T-helper 17 cell (primary cell): ENCODE measurements at places on chromosomes 2 and 18.

- no peak for DNase-seq
Measured at GRCh38 chr2:212843409-212844199, 305.0 kb upstream of the ERBB4 start.

DNA sequence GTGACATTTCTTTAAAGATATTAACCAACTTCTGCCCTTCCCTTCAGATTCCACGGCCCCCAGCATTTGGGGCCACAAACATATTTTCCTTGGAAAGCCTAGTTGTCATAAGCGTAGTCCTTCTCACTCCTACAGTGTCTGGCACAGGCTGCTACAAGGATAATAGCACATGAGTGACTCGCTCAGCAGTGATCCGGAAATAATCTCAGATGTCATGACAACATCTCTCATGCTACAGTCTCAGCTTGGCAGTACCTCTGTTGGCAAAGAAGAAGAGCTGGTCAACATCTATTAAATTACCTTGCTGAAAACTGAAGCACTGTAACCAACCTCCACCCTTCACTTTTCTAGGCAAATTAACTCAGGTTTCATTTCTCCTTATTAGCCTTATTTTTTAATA lies 351.7 kb downstream of the RAD51AP2 start:
- DNase-seq, result no peak

DNA sequence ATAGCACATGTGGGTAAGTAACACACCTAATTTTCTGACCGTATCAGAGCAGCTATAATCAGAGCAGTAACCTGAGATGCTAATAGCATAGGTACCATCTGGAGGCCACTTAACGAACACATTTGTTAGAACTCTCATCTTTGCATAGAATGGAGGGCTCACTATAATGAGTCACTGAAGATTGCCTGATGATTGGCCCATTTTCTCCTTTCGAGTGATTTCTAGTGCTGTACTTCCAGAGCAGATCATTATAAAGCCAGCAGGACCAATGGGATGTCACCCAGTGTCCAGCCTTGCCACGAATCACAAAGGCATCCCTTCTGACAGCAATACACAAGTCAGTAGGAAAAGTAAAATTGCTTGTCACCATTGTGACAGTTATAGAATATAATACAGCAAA lies 81.7 kb upstream of the REV1 start:
- DNase-seq, result no peak

DNA sequence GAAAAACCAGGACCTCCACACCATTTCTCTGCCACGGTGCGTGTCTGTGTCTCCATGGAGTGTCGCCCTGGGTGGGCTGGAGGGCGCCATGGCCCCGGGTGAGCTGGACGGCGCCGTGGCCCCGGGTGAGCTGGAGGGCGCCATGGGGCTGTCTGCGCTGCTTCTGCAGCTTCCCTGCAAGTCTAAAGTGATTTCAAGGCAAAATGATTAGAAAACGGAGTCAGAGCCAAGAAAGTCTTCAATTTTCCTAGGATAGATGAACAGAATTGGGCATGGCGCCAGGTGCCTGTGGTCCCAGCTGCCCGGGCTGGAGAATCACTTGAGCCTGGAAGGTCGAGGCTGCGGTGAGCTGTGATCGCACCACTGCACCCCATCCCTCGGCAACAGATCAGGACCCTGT lies 27.7 kb upstream of the NFATC1 start:
- DNase-seq, result no peak

GRCh38 chr2:89831641-89832498 lies 1140.4 kb downstream of the RPIA start:
- no peak for DNase-seq

DNA sequence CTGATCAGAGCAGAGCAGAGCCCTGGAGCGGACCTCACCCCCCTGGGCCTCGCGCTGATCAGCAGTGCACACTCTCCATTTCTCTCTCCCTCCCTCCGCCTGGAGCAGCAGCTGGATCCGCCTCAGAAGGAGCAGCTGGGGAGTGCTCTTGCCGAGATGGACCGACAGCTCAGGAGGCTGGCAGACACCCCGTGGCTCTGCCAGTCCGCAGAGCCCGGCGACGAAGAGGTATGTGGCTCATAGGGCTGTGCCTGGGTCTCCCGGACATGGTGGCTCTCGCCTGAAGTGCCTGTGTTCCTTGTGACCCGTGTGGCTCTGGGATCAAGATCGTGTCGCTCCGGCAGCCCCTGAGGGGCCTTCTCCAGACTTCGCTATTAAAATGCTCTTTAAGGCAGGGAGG lies 102.5 kb downstream of the USP40 start:
- no peak for DNase-seq

DNA sequence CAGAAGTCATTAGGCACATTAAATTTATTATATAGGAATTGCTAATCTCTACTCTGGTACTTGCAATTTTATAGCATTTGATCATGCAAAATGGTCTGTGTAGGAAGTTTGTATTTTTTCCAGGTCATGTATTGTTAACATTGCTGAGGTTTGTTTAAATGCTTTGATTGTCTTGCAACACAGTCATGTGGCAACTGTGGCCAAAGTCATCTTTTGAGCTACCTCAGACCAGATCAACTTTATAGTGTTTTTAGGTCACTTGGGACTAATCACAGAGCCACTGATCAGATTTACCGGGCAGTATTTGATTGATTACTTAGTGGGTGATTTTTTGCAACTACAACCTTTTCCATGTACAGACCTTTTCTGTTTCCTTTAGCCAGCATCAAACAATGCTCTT lies 3.7 kb downstream of the SERPINB5 start:
- DNase-seq, result no peak

- no peak for DNase-seq
Measured at GRCh38 chr2:73099486-73099885, 13.3 kb downstream of the RAB11FIP5 start.
